ENCODE measurements at places on chromosomes 4 and X.

- no peak for DNase-seq
Observed at GRCh38 chr4:140695483-140695882, 60.7 kb downstream of the TBC1D9 start.

DNA sequence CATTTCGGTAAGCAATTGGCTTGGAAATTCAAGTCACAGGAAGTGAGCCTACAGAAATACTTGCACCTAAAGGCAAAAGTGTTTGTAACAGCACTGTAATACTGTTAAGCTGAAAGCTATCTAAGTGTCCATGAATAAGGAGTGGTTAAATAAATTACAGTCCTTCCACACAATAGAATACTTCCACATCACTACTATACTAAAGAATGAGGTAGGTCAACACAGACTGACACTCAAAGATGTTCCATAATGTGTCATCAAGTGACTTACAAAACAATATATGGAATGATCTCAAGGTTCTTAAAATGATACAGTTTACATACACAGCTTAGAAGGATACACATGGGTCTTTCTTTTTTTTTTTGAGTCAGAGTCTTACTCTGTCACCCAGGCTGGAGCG lies 27.0 kb downstream of the SLC10A6 start:
- no peak for DNase-seq

DNA sequence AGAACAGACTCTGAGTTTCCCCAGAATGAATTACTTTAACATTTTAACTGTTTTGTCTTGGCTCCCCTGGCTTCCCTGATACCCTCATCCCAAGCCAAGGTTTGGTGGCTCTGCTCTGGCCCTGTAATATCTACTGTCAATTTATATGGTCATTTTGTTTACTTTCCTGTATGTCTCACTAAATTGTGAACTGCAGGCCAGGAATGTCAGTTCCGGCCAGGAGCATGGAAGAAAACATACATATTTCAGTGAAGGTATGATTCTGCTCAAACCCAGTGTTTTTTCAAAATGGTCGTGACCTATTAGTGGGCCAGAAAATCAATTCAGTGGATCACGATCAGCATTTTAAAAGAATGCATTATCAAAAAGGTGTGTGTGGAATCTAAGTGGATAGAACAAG lies 1.2 kb downstream of the RPGR start:
- no peak for DNase-seq

DNA sequence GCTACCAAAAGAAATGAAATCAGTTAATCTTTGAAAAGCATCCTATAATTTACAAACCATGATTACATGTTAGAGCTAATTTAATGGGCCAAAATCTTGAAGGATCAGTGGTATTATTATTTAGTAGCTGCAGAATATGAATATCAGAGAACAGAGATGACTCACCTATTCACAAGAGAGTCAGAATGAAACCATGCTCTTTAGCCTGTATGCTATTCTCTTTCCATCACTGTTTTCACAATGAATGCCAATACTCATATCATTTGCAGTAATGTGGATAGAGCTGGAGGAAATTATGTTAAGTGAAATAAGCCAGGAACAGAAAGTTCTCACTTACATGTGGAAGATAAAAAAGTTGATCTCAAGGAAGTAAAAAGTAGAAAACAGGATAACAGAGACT lies 414.1 kb downstream of the CENPC start:
- no peak for DNase-seq

DNA sequence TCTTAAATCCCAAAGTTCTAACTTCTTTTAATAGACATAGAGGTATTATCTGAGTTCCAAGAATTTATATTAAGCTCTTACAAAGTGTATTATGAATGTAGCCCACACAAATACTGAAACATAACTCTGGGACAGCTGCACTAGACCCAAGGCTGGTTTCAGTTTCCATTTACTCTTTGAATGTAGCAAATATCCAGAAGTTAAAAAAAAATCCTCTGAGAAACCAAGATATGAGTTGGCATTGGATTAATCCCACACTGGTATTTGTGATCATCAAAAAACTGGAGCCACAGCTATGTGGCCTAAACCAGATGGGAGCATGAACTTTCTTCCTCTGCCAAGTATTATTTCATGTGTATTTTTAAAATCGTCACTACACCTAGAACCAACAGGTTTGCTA lies 23.6 kb upstream of the SMPX start:
- no peak for DNase-seq

Data from stimulated activated CD8-positive, alpha-beta memory T cell treated with anti-CD3 and anti-CD28 coated beads, Interleukin-4, amount 100 ng/mL, for 4 hours (primary cell).